ENCODE measurements at places on chromosomes 6 and 20.

DNA sequence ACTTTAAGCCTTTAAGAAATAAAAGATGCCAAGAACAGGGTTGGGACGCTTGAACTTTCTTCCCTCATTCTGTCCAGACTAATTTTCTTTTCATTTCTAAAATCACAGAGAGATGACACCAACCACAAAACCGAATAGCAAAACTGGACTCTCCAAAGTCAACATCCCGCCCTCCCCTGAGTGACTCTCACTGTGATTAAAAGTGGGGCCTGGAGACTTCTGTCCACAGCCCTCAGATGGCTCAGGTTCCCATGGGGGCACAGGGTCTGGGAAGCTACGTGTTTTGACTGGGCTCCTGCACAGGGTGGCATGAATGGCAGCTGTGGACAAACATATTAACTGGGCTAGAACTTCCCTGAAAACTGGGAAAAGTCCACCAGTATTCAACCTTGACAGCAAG is 6.3 kb downstream of the FRMD1 start:
- no peak for DNase-seq

DNA sequence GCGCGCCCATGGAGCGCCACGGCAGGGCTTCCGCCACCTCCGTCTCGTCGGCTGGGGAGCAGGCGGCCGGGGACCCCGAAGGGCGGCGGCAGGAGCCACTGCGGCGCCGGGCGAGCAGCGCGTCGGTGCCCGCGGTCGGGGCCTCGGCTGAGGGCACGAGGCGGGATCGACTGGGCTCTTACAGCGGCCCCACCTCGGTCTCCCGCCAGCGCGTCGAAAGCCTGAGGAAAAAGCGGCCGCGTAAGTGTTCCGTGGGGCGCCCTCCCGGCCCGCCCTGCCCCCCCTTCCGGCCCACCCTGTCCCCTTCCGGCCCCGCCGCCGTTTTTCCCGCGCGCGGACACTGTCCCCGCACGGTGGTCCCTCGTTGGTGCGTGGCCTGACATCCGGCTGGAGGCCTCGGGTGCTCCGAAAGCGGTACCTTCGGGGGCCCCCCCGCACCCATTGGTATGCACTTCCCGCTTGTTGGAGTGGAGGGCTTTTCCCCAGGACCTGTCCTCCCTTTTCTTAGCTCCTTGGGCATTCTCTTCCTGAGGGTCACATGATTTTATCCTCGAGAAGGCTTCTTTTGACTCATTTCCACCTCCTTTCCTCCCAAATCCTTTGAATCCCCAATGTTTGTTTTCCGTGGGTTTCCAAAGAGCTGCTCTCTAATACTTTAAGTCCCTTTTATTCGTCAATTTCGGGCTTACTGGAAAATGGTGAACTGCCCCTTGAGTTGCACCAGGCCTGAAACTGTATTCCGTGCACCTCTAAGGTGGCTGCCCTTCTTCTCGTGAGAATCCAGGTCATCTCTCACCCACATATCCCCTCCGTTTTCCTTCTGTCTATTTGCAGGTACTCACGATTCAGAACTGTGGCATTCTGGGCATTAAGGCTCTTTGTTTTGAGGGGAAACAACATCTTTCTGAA is 556 bp downstream of the PANK2 start:
- peak; percentile 65 for DNase-seq

DNA sequence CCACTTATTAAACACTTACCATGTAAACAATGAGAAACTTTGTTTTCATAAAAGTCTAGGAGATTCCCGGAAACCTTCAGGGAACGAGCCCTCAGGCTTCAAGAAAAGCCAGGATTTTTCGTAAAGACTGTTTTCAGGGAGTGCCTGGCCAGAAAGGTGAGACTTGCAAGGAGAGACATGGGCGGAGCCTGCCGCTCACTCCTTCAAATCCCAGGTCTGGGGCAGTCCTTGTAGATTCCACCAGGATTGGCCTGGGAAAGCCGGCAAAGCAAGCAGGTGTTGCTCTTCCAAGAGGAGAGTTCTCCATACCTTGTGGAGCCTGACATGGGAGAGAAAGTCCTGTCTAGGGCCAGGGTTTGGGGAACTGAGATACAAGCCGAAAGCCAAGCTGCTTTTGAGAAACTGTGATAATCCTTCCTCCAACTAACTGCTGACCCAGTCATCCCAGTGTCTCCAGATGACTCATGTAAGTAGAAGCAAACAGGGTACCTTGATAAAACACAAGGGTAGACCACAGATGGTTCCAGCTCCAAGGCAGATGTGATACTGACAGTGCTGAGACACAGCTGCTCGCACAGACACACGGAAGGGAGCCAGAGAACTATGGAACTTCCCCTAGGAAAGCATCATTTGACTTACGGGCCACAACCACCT is 69.4 kb upstream of the NAA20 start:
- peak; percentile 28 for DNase-seq

DNA sequence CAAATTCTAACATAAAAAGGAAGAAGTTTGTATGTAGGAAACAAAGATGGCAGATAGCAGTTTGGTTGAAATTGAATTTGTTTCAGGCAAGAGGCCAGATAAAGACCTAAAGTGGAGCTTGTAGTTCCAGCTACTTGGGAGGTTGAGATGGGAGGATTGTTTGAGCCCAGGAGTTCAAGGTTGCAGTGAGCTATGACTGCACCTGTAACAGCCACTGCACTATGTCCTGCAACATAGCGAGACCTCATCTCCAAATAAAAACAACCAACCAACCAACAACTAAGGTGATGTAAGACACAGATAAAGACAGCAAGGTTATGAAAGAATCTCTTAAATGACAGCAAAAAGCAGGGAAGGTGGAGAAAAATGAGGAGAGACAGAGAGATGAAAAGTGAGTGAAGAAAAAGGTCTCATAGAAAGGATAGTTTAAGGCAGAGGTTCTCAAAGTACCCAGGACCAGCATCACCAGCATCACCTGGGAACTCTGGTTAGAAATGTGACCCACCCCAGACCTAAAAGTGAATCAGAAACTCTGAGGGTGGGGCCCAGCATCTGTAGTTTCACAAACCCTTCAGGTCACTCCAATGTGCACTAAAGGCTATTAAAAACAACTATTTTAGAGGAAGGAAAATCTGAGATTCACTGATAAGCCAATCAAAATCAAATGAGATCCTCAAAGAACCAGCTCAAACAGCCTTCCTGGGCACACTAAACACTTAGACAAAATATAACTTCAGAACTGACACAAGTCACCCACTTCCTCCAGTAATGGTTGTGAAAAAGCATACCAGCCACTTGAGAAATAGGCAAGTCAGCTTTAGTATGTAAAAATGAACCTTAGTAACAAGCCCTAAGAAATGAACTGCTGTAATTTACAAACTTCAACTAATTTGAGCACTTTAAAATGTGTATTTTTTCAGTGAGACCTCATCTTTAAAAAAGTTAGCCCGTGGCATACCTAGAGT is 57.6 kb downstream of the FAM184A start:
- DNase-seq = no peak

- DNase-seq = no peak
Measured at GRCh38 chr20:34746674-34747073, 42.5 kb downstream of the TP53INP2 start.

DNA sequence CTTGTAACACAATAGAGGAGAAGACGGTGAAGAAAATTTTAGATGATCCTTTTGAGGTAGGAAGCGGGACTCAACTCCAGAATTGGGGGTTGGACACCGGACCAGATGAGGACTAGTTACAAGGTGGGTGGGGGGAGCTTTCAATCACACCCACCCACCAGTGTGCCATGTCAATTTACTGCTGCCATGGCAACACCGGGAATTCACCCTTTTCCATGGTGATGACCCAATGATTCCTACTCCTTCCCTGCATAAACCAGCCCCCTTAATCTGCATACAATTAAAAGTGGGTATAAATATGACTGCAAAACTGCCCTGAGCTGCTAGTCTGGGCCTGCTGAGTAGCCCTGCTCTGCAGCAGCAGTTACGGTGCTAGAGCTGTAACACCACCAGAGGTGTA is 14.7 kb downstream of the RAD21L1 start:
- DNase-seq = no peak

Measured in activated CD4-positive, alpha-beta memory T cell treated with anti-CD3 and anti-CD28 coated beads for 36 hours (primary cell).